Muscle of leg (tissue), 16 donors: ENCODE measurements at places on chromosomes 1 and 21. TPM values are rescaled to one million over a fixed set of nuclear protein-coding genes. Genes with fewer than 3 reads are reported as not detected.

Gene TDRD5
- under 0.01 TPM for total RNA-seq

Gene APP
- total RNA-seq = 154 TPM

Gene WDR64
- total RNA-seq = 0.04 TPM

Gene PROK1
- not detected for total RNA-seq

Gene CCDC24
- total RNA-seq = 0.98 TPM

Gene E2F2
- total RNA-seq = 3.5 TPM

Gene AIM2
- 0.31 TPM for total RNA-seq

Gene PCAT6
- 0.22 TPM for total RNA-seq

Gene RIPK4
- total RNA-seq = 0.22 TPM

Gene PTGFRN
- 127 TPM for total RNA-seq

Gene MFAP2
- 89.3 TPM for total RNA-seq

Gene VWA1
- total RNA-seq = 32.9 TPM

Gene ZMYND12
- 0.80 TPM for total RNA-seq

Gene SH2D2A
- total RNA-seq = 0.71 TPM

- no peaks in the 10 kb centered on the region for H3K36me3 ChIP-seq
- peaks cover 12% of the 10 kb centered on the region for H3K27me3 ChIP-seq
- no peak for DNase-seq
Observed at GRCh38 chr21:44614961-44615391, 3.1 kb downstream of the KRTAP10-8 start.

DNA sequence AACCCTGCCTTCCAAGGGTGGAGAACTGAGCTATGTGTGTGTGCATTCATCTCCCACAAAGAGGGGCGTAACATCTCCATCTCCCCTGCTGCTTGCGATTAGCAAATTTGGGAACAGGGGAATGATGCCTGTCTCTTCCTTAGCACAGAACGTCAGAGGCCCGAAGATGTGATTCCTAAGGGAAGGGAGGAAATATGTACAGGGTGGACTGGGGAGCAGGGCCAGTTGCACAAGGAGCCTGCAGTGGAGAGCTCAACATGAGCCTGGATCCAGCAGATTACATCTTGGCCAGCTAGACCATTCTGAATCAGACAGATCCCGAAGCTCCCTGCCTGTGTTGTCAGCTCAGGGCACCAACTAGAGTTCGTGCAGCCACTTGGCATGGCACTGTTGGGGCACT, 118.1 kb downstream of the NGF start:
- H3K4me3 ChIP-seq = no peak overlapping the region
- peak; percentile 12 for DNase-seq
- no peaks in the 10 kb centered on the region for H3K36me3 ChIP-seq
- H3K4me1 ChIP-seq = no peaks in the 10 kb centered on the region
- no peaks in the 10 kb centered on the region for H3K27me3 ChIP-seq
- H3K27ac ChIP-seq = no peak overlapping the region

DNA sequence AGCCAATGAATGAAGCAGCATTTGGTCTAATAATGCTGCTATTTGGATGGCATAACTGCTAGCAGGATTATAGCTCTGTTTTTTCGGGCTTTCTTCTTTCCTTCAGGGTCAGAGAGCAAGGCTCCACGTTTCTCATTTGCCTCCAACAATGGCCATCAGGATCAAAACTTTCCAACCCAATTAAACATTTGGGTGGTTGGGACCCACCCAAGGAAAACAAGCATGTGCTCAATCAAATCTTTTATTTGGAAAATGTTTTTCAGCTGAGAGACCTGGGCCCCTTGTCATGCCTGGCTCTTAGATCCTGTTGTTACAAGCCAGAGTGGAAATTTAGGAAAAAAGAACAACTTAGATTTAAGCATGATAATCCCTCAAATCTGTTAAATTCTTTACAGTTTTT, 373.1 kb upstream of the USP24 start:
- no peaks in the 10 kb centered on the region for H3K36me3 ChIP-seq
- H3K4me3 ChIP-seq = no peak overlapping the region
- H3K27me3 ChIP-seq = no peaks in the 10 kb centered on the region
- peak overlapping the region; percentile 47 for H3K27ac ChIP-seq
- DNase-seq = peak; percentile 64

- H3K4me1 ChIP-seq = no peaks in the 10 kb centered on the region
- H3K27me3 ChIP-seq = no peaks in the 10 kb centered on the region
- H3K36me3 ChIP-seq = no peaks in the 10 kb centered on the region
- DNase-seq = no peak
- H3K4me3 ChIP-seq = no peak overlapping the region
Observed at GRCh38 chr1:197989058-197989457, 71.9 kb downstream of the LHX9 start.

DNA sequence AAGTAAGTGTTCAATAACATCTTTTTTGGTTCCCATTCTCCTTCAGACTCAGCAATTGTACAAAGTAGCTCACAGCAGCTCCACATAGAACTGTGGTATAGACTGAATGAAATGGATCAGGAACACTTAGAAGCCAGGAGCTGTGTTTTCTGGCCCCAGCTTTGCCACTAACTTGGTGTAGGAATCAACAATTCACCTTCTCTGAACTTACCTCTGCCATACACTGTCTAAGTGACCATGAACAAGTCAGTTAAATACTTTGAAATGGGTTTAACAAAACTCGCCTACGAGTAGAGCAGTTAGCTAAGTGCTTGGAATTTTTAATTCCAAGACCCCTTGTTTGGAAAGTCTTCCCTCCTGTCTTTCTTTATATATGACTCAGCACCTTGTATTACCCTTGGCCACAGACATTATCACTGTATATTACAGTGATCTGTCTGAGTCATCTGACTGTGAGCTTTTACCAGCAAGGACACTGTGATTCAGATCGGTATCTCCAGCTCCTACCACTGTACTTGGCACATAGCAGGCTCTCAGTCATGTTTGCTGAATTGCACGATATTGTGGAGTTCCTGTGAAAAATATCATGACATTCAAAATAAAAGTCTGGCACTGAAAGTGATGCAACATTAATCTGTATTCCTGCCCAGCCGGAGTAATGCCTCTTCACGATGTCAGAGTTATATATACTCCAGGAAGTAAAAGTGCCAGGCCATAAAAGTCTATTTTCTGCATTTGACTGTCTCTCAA, 101.7 kb upstream of the BEND5 start:
- no peak overlapping the region for H3K27ac ChIP-seq
- no peak overlapping the region for H3K4me3 ChIP-seq
- no peaks in the 10 kb centered on the region for H3K36me3 ChIP-seq

DNA sequence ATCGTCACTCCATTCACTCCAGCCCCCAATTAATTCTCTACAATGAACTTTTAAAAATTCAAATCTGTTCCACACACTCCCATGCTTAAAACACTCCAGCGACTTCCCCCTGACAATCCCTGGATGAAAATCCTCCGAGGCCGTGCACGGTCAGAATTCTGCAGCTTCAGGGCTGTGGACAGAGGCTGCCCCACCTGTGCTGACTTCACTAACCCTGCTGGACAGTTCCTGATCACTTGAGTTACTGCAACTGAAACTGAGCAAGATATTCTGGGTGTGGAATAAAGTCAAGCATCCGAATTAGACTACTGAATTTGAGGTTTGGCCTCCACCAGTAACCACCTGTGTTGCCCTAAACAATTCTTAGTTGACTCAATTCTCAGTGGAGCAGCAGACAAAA, 1.0 kb upstream of the JAK1 start:
- peak; percentile 22 for DNase-seq
- no peaks in the 10 kb centered on the region for H3K36me3 ChIP-seq
- no peaks in the 10 kb centered on the region for H3K27me3 ChIP-seq
- H3K27ac ChIP-seq = no peak overlapping the region
- H3K4me3 ChIP-seq = no peak overlapping the region

DNA sequence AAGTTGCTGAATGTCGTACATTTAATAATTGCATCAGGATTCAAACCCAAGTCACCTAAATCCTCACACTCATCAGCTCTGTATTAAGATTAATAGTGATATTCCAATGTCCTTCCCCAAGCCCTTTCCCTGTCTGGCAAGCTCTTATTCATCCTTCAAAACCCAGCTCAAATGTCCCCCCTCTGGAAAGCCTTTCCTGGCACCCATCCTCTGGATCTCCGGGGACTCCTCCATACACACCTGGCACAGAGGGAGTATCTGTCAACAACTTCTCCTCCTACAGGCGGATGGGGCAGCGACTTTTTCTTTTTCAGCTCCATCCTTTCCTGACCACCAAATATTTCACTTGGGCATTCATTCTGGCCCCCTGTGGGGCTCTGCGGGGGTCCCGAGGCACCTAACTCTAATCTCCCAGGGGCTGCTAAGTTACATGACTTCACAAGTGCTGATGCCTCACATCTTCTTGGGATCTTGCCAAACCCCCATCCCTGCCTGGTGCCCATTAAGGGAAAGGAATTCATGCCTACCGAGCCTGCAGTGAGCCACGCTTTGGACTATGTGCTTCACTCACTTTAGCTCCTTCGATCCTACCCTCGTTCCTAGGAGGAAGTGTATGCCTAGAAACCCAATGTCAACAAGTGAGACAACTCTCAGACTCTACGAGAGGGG, 15.2 kb downstream of the TINAGL1 start:
- peaks cover 17% of the 10 kb centered on the region for H3K27me3 ChIP-seq
- peak; percentile 44 for DNase-seq
- H3K36me3 ChIP-seq = no peaks in the 10 kb centered on the region
- H3K27ac ChIP-seq = no peak overlapping the region
- H3K4me3 ChIP-seq = no peak overlapping the region

GRCh38 chr1:24806588-24806987, 61.3 kb downstream of the CLIC4 start:
- no peak overlapping the region for H3K27ac ChIP-seq
- DNase-seq = no peak
- no peaks in the 10 kb centered on the region for H3K27me3 ChIP-seq

- H3K27me3 ChIP-seq = peaks cover 86% of the 10 kb centered on the region
- DNase-seq = no peak
- H3K4me1 ChIP-seq = peaks cover 2% of the 10 kb centered on the region
- no peak overlapping the region for H3K4me3 ChIP-seq
- H3K27ac ChIP-seq = no peak overlapping the region
Observed at GRCh38 chr1:37035796-37036666, 1.7 kb upstream of the GRIK3 start.

DNA sequence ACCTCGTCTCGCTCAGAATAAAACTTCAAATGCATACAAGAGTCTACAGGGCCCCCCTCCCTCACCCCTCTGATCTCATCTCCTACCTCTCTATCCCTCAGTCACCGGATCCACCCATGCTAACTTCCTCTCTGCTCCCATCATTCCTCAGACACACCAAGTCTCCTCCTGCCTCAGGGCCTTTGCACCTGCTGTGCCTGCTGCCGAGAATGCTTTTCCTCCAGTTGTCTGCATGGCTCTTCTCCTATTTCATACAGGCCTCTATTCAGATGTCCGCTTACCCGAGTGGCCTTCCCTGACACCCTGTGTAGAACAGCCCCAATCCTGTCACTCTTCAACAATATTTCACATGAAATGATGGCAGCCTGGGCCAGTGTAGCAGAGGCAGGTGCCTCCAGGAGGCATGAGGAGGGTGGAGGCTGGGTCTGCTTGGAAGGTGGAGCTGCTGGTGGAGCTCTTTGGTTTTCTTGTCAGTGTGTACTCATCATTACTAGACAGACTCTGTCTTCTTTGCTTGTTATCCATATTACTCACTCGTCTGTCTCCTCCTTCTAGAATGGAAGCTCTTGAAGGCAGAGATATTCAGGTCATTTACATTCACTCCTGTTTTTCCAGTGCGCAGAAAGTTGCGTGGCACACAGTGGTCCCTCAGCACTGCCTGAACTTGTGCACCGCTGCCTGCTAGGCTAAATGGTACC, 4.2 kb downstream of the SH2D2A start:
- H3K27me3 ChIP-seq = peaks cover 30% of the 10 kb centered on the region
- H3K36me3 ChIP-seq = no peaks in the 10 kb centered on the region
- no peak overlapping the region for H3K27ac ChIP-seq
- DNase-seq = no peak
- H3K4me1 ChIP-seq = peaks cover 50% of the 10 kb centered on the region

- H3K4me3 ChIP-seq = no peak overlapping the region
- H3K36me3 ChIP-seq = no peaks in the 10 kb centered on the region
- H3K27me3 ChIP-seq = no peaks in the 10 kb centered on the region
- peaks cover 2% of the 10 kb centered on the region for H3K4me1 ChIP-seq
- no peak overlapping the region for H3K27ac ChIP-seq
- DNase-seq = peak; percentile 10
Observed at GRCh38 chr21:26405735-26406361, 167.2 kb downstream of the CYYR1 start.

DNA sequence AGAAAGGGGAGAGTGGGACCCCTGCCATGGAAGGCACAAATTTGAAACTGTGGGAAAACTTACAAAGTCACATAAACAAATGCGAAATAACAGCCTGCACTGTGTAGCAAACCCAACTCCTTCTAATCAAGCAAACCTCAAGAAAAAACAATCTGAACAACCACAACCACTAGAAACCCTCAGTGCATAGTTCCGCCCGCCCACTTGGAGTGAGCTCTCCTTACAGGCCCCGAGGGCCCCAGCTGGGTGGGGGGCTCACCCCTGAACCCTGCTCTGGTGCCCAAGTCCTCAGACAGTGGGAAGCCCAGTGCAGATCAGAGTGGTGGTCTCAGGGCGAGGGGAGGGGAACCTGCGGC, 931 bp upstream of the MXRA8 start:
- peaks cover 55% of the 10 kb centered on the region for H3K4me1 ChIP-seq
- H3K36me3 ChIP-seq = peaks cover under 1% of the 10 kb centered on the region
- H3K27me3 ChIP-seq = peaks cover 16% of the 10 kb centered on the region
- H3K4me3 ChIP-seq = no peak overlapping the region
- peak; percentile 66 for DNase-seq

DNA sequence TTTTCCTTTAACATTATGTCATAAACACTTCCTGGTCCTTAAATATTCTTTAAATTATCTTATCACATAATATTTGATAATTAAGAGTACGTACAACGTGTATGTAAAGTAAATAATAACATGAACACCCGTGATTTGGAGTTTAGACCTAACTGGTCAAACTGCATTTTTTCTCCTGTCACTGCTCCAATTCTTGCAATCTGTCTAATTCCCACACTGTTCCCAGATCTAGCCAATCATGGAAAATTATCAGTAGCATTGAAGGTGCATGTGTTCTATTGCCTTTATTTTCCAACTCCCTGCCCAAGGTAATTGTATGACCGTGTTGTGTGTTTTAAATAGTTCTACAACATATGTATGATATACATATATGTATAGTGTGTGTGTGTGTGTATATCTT, 2.1 kb upstream of the PM20D1 start:
- H3K36me3 ChIP-seq = no peaks in the 10 kb centered on the region
- H3K4me1 ChIP-seq = peaks cover 5% of the 10 kb centered on the region
- no peak overlapping the region for H3K27ac ChIP-seq
